Activated naive CD4-positive, alpha-beta T cell treated with anti-CD3 and anti-CD28 coated beads, Interleukin-2, amount 50 U/mL, for 16 hours (primary cell): ENCODE measurements at places on chromosomes 11 and 22.
A peak's percentile ranks its signal among the peaks of the same experiment; 100 is the strongest.

DNA sequence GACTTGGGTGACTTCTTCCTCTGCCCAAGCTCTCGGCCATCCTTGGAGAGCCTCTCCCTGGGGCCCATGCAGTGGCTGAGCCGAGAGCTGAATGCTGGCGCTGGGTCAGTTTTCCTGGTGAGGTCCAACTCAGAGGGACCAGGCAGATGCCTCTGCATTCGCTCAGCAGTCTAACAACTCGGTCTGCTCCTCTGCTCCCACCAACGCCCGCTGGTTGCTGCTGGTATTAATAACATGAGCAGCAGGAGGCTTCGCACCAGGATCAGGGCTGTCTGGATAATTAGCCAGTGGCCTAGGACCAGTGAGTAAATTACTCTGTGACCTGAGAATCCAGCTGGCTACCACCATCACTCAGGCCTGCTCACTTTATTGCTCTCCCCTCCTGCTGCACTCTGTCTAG is 77.7 kb upstream of the FAM181B start:
- no peak for DNase-seq

- DNase-seq = peak; percentile 7
These were observed 245.0 kb downstream of the BRD1 start for GRCh38 chr22:49582678-49583077.

DNA sequence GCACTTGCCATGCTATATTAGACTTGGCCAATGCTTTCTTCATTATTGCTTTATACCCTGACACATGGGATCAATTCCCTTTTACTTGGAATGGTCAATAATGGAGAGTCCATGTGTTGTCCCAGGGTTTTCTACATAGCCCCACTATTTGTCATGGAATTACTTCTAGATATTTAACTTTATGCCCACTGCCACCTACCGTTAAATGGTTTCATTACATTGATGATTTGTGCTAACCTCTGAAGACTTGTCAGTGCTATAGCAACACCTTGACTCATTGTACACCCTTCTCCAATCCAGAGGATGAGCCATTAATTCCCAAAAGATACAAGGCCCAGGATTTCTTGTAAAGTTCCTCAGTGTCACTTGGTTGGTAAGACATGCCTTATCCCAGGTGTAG is 31.4 kb upstream of the SLC22A25 start:
- no peak for DNase-seq

DNA sequence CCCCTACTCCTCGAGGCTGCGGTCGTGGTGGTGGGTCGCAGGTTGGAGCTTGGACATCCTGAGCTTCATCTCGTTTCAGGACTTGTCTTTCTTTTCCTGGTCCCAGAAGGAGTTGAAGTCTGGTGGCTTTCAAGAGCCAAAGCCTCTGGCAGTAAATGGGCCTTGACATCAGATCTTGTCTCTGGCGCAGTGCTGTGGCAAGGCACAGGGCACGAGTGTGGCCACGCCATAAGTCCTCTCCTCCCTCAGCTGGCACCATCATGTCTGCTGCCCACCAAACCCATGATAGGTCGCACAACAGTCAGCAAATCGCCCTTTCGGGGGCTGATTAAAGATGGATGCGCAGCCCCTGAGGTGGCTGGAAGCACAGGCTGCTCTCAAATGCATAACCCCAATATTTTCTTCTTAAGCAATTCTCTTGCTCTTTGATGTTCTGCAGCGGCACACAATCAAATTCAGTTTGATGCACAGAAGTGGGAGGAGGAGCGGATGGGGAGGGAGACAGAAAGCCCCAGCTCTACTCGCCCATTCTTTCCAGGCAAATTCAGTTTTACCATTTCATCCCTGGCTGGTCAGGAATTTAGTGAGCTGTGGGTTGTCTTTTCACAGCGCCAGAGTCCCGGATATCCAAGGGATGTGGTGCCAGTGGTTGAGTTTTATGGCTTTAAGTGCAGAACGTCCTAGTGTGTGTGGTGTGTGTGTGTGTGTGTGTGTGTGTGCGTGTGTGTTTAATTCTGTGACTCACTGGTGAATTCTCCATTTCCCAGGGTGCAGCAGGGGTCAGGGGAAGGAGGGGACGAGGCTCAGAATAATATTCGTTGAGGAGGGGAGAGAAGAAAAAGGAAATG is 162.0 kb downstream of the DSCAML1 start:
- no peak for DNase-seq

GRCh38 chr11:61917334-61918109 is at the start of gene RAB3IL1:
Gene RAB3IL1, minus strand, starts transcription at chr11:61917566. Its CDS starts 199 bp downstream, at chr11:61917367.
- DNase-seq = no peak

- no peak for DNase-seq
These were observed 96.6 kb downstream of the FDX1 start for GRCh38 chr11:110526323-110526722.

DNA sequence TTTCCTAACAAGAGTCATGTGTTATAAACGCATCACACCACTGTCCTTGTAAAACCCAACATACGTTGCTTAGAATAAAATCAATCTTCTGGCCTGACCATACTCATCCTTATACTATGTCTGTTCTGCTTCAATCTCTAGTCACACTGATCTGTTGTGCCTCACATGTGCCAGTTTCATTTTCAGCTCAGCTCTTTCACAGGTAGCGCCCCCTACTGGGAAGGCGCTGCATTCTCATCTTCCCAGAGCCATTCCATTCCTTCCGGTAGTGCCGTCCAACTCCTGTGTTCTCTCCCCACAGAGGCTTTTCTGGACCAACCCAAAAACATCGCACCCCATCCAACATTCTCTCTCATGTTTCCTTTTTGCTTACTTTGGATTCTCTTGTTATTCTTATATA is 22.2 kb downstream of the CASP5 start:
- peak; percentile 44 for DNase-seq

DNA sequence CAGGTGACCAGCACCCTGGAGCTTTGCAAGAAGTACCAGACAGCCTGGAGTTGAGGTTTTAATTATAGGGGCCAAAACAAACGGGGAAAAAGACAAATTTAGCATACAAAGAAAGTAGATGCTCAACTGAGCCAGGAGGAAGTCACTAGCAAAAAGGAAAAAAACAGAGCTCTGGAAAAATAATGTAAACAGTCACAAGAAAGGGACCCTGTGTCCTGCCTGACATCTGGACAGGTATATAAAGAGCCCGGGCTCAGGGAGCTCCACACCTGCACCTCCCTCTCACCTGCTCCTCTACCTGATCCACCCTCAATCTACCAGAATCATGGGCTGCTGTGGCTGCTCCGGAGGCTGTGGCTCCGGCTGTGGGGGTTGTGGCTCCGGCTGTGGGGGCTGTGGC is at the start of gene KRTAP5-10:
KRTAP5-10 (plus strand) TSS at position 301 of the 400 bp plus-strand sequence; CDS start at position 326, 25 bp downstream.
- DNase-seq = no peak

DNA sequence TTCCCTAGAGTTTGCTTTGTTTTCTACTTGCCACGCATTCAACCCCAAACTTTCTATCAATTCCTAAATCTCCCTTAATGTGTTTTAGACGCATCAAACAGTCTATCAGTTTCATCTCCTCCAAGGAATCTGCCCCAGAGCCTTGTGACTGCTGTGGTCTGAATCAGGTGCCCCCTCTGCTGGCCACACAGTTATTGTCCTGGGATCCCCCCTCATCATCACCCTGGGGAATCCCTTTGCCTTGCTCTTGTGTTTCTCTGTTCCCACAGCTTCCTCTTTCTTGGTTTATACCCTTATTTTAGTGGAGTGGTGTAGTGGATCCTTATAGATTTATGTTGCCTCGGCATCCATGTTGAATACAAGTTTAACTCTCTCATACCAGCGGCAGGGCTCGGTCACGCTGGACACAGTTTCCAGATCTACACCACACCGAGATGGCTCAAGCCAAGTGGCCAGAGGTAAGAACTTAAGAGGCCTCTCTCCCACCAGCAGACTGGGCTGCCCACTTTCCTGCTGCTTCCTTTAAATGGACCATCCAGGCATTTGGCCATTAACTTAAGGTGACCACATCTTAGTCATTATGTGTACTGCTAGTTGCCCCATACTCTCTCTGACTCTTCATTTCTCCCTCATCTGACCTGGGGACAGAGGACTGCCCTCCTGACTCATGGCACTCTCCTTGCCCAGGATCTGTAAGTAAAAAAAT is 8.2 kb downstream of the UPB1 start:
- peak; percentile 66 for DNase-seq

GRCh38 chr11:57116654-57117053 is 65.1 kb upstream of the LRRC55 start:
- no peak for DNase-seq

DNA sequence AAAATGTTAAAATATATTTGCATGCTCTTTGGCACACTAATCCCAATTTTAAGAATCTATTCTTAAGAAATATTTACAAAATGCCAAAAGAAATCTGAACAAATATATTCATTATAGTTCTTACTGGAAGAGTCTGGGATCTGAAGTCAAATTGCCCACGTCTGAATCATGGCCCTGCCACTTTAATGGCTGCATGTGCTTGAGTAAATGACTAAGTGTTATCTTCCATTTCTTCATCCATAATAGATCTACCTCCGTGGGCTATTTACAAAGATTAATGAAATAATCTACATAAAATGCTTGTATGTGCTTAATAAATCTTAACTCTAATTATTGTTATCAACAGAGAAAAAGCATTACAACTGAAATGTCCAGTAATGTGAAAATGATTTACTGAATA is 24.5 kb upstream of the DKK3 start:
- DNase-seq = no peak

GRCh38 chr22:48828688-48829087 is 999.0 kb downstream of the BRD1 start:
- no peak for DNase-seq

GRCh38 chr11:110187731-110188130 is 94.5 kb downstream of the ZC3H12C start:
- DNase-seq = no peak

GRCh38 chr11:34999453-34999852 is 83.0 kb downstream of the PDHX start:
- no peak for DNase-seq

GRCh38 chr11:72411623-72412419 is 22.5 kb downstream of the CLPB start:
- no peak for DNase-seq

- no peak for DNase-seq
These were observed 399.1 kb upstream of the DDI1 start for GRCh38 chr11:103637295-103637694.

- DNase-seq = no peak
These were observed 71.9 kb upstream of the GRAMD1B start for GRCh38 chr11:123357990-123358827.

DNA sequence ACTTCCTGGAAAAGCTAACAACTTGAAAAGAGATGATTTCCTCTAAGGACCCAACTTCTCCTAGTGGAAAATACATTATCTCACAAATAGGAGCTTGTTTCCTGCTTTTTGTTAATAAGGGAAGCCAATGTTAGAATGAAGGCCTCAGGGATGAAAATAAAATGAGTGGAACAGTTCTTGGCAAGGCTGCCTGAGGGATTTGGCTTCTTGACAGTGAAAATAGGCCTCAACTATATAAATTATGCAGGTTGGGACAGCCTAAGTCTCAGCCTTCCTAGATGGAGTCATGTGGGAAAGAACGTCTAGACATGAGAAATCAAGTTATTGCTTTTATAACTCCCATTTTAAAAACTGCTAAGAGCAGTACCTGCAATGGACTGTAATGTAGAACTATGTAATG is 92.8 kb upstream of the FIBIN start:
- no peak for DNase-seq

DNA sequence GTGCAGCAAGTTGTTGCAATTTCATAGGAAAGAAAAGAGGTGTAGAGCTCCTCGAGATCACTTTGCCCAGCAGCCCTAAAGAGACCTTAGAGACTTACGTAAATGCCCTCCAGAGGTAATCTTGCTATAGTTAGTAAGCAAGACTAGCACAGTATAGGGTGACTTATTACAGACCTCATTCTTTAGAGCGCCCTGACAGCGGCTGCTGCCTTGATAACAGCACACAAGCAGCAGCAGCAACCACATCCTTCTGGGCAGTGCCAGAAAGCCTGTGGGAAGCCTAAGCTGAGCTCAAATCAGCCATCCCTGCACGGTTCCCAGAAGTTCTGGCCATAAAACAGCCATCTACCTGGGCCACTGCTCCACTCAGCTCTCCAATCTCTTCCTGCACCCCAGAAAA is 22.6 kb upstream of the OR56B1 start:
- no peak for DNase-seq

- DNase-seq = no peak
These were observed 9.2 kb downstream of the KCNC1 start for GRCh38 chr11:17743808-17744119.
